G401 (cell line): ENCODE measurements at places on chromosomes 6 and 20. TPM values are rescaled to one million over a fixed set of nuclear protein-coding genes. Genes with fewer than 3 reads are reported as not detected.
A peak's percentile ranks its signal among the peaks of the same experiment; 100 is the strongest.

DNA sequence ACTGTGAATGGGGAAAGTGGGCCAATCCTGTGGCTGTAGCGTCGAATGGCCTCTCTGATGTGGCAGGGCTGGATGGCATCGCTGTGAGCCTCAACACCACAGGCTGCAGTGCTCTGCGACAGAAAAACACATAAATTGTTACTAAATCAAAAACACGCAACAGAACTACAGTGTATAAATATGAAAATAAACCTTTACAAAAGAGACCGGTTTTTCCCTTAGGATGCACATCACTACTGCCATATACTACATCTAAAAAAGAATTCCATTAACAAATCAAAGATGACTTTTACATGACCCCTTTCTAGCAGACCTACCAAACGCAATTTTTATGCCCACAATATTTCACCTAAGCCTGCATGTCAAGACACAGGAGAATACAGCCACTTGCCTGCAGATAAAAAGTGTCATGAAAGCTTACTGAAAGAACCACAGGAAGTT lies 395.5 kb upstream of the RUNX2 start:
- DNase-seq, result no peak

- no peak for DNase-seq
These were observed 246.3 kb upstream of the PREP start for GRCh38 chr6:105649192-105649591.

GRCh38 chr6:82178759-82179112 lies 68.8 kb downstream of the IBTK start:
- DNase-seq, result no peak

GRCh38 chr6:83160167-83160566 lies 32.9 kb downstream of the PGM3 start:
- DNase-seq, result no peak

DNA sequence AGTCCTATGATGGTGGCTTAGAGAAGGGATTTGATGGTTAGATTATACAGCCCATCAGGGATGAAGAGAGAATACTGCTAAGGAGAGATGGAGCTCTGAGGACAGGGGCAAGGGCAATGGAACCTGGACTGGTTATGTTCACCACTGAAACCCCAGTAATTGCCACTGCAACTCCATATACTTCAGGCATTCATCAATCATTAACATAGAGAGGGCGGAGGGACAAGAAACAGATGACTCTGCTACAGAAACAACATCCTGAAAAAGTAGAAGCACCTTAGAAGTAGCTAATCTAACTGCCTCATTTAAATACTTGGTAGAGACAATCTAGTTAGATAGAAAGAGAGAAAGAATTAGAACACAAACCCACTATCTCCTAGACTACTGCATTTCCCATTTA lies 89.8 kb downstream of the MDN1 start:
- DNase-seq, result no peak

DNA sequence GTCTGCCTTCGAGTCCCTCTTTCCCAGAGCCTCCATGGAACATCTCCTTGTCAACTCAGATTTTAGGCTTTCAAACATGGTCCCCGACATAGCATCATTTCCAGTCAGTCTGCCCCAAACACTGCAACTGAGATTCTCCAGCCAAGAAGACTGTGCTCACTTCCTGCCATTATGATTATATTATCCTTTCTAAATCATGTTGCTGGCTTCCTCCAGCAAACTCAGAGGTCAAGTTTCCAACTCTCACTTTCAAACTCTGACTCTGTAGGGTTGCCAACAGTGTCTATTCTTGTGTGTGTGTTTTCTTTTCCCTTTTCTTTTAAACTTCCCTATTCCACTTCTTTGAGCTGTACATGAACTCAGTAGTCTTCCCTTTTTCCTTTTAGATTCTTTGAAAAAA lies 61.2 kb upstream of the TRAF3IP2 start:
- DNase-seq, result no peak

- no peak for DNase-seq
These were observed 48.1 kb downstream of the PSMG4 start for GRCh38 chr6:3306848-3307247.

- DNase-seq, result peak; percentile 20
These were observed 164.8 kb upstream of the QKI start for GRCh38 chr6:163249651-163250101.

DNA sequence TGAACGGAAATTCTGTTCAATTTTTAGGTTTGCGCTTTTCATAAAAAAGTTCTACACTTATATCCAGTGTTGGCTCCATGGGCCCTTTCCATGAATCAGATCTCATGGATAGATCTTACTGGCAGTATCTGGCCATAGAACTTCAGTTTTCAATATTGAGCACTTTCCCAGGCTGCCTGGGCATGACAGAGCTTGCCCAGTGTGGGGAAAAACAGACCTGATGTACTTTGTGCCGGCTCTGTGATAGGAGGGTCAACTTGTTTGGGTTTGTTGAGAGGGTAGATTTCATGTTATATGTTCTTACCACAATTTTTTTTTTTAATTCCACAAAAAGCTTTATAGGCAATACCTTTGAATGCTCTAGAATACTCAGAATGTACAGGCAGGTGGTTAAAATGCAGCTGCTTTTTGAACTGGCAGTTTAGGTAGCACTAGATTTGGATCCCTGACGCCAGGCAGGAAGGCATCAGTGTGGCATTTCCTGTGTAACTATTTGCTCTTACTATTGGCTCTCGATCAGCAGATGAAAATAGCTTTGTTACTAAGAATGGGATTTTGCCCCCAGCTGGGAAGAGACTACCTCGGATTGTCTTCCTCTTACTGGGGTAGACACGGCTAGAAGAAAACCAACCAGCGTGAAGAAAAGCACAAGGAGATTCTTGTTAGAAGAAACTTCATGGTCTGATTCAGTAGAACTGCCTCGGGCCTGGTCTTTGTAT lies 404.9 kb upstream of the SOX4 start:
- DNase-seq, result no peak

GRCh38 chr20:51354191-51354768 lies 188.2 kb downstream of the NFATC2 start:
- DNase-seq, result no peak

DNA sequence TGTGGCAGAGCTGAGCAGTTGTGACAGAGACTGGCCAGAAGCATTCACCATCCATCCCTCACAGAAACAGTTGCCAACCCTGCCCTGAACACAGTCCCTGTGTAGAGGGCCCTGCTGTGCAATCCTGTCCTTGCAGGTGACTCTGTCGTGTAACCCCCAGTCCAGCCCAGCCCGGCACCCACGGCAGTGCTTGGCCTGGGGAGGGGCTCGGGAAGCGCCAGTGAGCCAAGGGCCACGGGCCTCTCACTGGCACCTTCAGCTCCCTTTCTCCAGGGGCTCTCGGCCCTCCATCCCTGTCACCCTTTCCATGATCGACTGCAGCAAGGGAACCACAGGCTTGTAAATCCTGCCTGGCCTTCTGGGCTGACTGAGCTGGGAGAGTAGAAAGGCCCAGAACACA lies 53.0 kb downstream of the RRBP1 start:
- DNase-seq, result no peak

DNA sequence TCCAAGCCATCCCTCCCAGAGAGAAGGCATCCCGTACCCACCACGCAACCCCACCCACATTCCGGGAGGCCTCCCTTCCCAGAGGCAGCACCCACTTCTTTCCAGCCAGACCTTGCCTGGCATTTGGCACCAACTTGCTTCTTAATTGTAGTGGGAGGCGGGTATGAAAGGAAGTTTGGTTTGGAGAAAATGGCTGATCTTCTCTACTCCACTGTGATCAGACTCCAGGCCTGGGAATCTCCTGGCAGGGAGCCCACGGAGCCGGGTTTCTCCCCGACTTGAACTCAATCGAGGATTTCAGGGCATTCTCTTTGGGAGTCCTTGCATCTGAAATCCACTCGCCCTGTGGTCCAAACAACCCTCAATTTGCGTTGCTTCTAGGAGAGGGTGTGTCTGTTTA lies 107.1 kb downstream of the ZDHHC14 start:
- no peak for DNase-seq

DNA sequence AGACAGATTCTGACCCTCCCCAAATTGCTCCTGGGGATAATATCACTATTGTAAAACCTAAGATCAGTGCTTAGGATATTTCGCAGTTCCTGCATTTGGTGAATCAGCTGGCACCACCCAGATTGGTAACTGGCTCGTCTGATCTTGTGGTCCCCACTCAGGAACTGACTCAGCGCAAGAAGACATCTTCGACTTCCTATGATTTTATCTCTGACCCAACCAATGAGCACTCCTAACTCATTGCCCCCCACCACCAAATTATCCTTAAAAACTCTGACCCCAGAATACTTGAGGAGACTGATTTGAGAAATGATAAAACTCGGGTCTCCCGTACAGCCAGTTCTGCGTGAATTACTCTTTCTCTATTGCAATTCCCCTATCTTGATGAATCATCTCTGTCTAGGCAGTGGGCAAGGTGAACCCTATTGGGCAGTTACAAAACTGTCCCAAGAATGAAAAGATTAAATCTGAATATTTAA lies 55.7 kb upstream of the PRND start:
- DNase-seq, result no peak

- no peak for DNase-seq
These were observed 39.9 kb upstream of the DST start for GRCh38 chr6:56682635-56683034.

- DNase-seq, result no peak
These were observed 29.1 kb downstream of the TXLNB start for GRCh38 chr6:139262519-139263300.

GRCh38 chr6:162343936-162344645 lies 383.5 kb downstream of the PRKN start:
- DNase-seq, result peak; percentile 85

GRCh38 chr20:52105442-52106422 lies 85.8 kb downstream of the ZFP64 start:
- DNase-seq, result peak; percentile 62

DNA sequence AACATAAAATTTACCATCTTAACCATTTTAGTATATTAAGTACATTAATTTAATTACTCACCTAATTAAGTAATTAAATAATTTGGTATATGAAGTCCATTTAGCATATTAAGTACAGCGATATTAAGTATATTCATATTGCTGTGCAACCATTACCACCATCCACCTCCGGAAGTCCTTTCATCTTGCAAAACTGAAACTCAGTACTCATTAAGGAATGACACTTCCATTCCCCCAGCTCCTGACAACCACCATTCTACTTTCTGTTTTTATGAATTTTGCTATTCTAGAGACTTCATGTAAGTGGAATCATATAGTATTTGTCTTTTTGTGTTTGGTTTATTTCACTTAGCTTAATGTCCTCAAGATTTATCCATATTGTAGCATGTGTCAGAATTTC lies 61.1 kb upstream of the GTSF1L start:
- DNase-seq, result no peak

GRCh38 chr20:14113416-14113815 lies 118.1 kb downstream of the MACROD2 start:
- peak; percentile 36 for DNase-seq

DNA sequence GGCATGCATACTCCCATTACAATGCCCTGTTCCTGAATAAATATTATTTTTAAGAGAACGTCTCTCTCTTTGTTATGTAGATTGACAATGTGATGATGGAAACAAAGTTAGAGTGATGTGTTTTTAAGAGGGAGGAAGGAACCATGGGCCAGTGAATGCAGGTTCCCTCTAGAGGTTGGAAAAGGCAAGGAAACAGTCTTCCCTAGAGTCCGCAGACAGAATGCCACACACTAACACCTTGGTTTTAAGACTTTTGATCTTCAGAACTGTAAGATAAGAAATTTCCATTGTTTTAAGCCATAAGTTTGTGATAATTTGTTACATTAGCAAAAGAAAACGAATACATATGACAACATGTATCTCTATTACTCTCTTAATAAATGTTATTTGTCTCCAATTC lies 4.7 kb upstream of the CENPW start:
- no peak for DNase-seq

DNA sequence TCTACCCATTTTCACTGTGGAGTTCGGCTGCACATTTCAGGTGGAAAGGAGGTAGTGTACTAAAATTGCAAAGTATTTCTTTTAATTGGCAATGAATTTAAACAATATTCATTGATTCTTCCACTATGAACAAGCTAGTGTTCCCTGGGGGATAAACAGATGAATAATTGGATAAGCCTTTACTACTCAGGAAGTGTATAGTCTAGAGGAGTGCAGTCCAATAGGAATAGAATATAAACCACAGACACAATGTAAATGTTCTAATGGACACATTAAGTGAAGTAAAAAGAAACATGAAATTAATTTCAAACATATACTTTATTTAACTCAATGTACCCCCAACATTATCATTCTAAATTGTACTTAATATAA lies 28.7 kb downstream of the SGK1 start:
- no peak for DNase-seq

- DNase-seq, result no peak
These were observed 50.1 kb downstream of the HDDC2 start for GRCh38 chr6:125251516-125252220.

- no peak for DNase-seq
These were observed 87.0 kb downstream of the DHX35 start for GRCh38 chr20:39049148-39049547.

- no peak for DNase-seq
These were observed 12.2 kb downstream of the MTG2 start for GRCh38 chr20:62195075-62195405.

The CITED2 gene
- total RNA-seq, result 237 and 287 TPM in 2 replicates

The CSNK2B gene
- total RNA-seq, result 105 and 107 TPM in 2 replicates

The SLC17A3 gene
- not detected in 2 replicates for total RNA-seq

The OR2J3 gene
- not detected in 2 replicates for total RNA-seq

The XKR7 gene
- total RNA-seq, result 5.7 and 6.8 TPM in 2 replicates

The BCAS1 gene
- total RNA-seq, result under 0.01 TPM in 1 of 2 replicates, not detected in the other
